Small intestine (tissue), 16 donors: ENCODE measurements at places on chromosomes 4 and X.

- H3K27ac ChIP-seq, result no peak overlapping the region
- peak; percentile 52 for DNase-seq
- peak overlapping the region; percentile 58 for H3K4me3 ChIP-seq
Observed at GRCh38 chr4:47032405-47033106, 1.2 kb downstream of the GABRB1 start.

GRCh38 chr4:158710814-158711213 lies 12.4 kb downstream of the PPID start:
- no peak overlapping the region for H3K4me3 ChIP-seq
- peaks cover 16% of the 10 kb centered on the region for H3K36me3 ChIP-seq
- H3K27ac ChIP-seq, result no peak overlapping the region
- DNase-seq, result no peak

GRCh38 chr4:93897559-93897958 lies 69.0 kb downstream of the ATOH1 start:
- no peaks in the 10 kb centered on the region for H3K36me3 ChIP-seq
- DNase-seq, result peak; percentile 12

DNA sequence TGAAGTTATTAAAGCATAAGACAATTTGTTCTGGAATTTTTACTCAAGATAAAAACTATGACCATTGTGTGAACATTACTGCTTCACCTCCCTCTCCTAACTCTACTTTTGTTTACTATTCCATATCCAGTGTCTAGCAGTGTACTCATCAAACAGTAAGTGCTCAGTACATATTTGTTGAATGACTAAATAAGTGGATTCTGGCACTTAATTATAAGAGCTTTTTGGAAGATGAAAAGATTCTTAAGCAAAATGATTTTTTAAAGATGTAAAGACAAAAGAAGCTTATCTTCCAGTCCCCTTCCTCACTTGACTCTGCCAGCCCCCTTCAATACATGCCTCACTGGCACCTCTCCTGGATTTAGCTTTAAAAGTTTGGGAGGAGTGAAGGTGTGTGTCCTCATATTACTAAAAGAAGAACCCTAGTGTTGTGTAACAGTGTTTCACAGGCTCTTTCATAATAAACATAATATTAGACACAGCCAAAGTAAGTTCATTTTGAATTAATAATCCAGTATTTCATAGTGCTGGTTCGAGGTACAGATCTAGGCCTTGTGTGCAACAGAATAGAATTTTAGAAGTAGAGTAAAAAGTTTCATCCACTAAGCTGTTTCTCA lies 53.0 kb downstream of the GAB1 start:
- H3K4me1 ChIP-seq, result peaks cover 3% of the 10 kb centered on the region
- DNase-seq, result no peak
- no peak overlapping the region for H3K4me3 ChIP-seq
- peaks cover 6% of the 10 kb centered on the region for H3K36me3 ChIP-seq
- H3K27me3 ChIP-seq, result no peaks in the 10 kb centered on the region

- no peaks in the 10 kb centered on the region for H3K36me3 ChIP-seq
- H3K27me3 ChIP-seq, result no peaks in the 10 kb centered on the region
- no peak overlapping the region for H3K27ac ChIP-seq
- peak; percentile 13 for DNase-seq
- H3K4me3 ChIP-seq, result no peak overlapping the region
- no peaks in the 10 kb centered on the region for H3K4me1 ChIP-seq
Observed at GRCh38 chrX:108224727-108225621, 133.4 kb downstream of the ATG4A start.

GRCh38 chr4:159735281-159736207 lies 632.7 kb downstream of the RAPGEF2 start:
- H3K27me3 ChIP-seq, result no peaks in the 10 kb centered on the region
- no peaks in the 10 kb centered on the region for H3K4me1 ChIP-seq
- no peaks in the 10 kb centered on the region for H3K36me3 ChIP-seq

DNA sequence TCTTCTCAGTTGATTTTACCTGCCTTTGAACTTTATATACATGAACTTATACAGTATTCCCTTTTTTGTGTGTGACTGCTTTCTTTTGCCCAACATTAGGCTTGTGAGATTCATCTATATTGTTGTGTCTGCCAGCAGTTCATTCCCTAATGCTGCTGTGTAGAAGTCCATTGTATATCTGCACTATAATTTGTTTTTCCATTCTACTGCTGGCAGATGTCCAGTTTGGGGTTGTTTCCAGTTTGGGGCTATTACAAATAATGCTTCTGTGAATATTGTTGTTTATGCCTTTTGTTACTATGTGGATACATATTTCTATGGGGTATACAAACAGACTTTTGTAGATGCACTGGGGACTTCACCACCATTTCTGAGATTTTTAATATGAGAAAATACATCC lies 268.4 kb downstream of the DCTD start:
- H3K36me3 ChIP-seq, result no peaks in the 10 kb centered on the region
- no peak overlapping the region for H3K4me3 ChIP-seq
- H3K27me3 ChIP-seq, result no peaks in the 10 kb centered on the region
- DNase-seq, result no peak

- no peaks in the 10 kb centered on the region for H3K36me3 ChIP-seq
- no peak overlapping the region for H3K4me3 ChIP-seq
- no peaks in the 10 kb centered on the region for H3K4me1 ChIP-seq
- DNase-seq, result no peak
- no peaks in the 10 kb centered on the region for H3K27me3 ChIP-seq
Observed at GRCh38 chrX:112851806-112852205, 11.2 kb upstream of the AMOT start.

DNA sequence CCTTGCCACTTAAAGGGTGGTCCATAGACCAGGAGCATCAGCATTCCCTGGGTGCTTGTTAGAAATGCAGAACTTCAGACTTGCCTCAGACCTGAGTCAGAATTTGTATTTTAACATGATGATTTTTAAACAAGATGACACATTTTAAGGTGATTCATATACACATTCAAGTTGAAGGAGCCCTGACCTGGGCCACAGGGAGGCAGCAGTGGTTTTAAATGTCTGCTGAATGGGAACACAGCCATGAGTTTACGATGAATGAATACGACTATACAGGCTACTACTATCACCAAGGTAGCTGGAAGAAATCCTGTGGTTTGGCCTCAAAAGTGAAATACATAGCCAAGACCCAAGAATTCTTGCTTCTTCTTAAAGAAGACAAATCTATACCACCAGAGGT lies 2.9 kb downstream of the HDAC8 start:
- no peak overlapping the region for H3K27ac ChIP-seq
- H3K27me3 ChIP-seq, result no peaks in the 10 kb centered on the region
- DNase-seq, result no peak
- no peaks in the 10 kb centered on the region for H3K4me1 ChIP-seq

DNA sequence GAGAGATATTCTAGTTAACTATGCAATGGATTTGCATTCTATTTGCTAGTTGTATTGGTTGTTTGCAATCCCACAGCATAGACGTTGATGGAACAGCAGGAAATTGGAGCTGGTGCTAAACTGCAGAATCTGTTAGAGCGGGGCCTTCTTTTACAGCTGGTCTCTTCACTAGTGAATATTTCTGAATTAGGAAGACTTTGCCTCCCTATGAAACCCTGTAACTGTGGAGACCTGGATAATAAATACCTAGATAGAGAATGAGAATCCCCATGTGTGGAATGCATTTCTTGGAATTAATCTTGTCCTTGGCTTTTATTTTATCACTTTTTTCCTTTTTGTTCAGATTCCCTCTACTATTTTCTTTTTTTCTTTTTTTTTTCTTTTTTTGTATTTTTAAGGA lies 109.7 kb downstream of the SHROOM3 start:
- peaks cover 3% of the 10 kb centered on the region for H3K4me1 ChIP-seq
- no peak for DNase-seq
- no peaks in the 10 kb centered on the region for H3K27me3 ChIP-seq

GRCh38 chrX:54076903-54077302 lies 32.6 kb upstream of the PHF8 start:
- H3K27ac ChIP-seq, result no peak overlapping the region
- H3K4me1 ChIP-seq, result no peaks in the 10 kb centered on the region
- no peaks in the 10 kb centered on the region for H3K36me3 ChIP-seq
- H3K4me3 ChIP-seq, result no peak overlapping the region
- DNase-seq, result no peak

GRCh38 chrX:137044893-137045292 lies 11.1 kb upstream of the GPR101 start:
- no peaks in the 10 kb centered on the region for H3K27me3 ChIP-seq
- no peaks in the 10 kb centered on the region for H3K36me3 ChIP-seq
- no peak overlapping the region for H3K4me3 ChIP-seq
- H3K4me1 ChIP-seq, result no peaks in the 10 kb centered on the region

- no peak overlapping the region for H3K27ac ChIP-seq
- H3K27me3 ChIP-seq, result no peaks in the 10 kb centered on the region
- no peaks in the 10 kb centered on the region for H3K36me3 ChIP-seq
- DNase-seq, result no peak
- H3K4me1 ChIP-seq, result peaks cover 3% of the 10 kb centered on the region
Observed at GRCh38 chr4:8164194-8164565, 5.6 kb upstream of the ABLIM2 start.

DNA sequence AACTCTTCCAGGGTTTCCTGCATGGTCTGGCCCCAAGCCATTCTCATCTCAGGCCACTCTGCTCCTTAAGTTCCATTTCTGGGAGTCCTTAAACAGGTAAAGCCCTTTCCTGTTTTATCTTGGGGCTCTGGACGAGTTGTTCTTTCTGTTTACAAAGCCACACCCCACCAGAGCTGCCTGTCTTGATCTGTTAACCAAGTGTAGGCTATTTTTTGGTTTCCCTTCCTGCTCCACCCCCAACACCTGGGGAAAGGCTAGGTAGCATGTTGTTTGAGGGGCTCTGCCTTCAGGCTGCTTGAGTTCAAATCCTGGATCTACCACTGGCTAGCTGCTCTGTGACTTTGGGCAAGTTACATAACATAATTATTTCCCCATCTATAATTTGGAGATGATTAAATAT lies 40.0 kb downstream of the ERVMER34-1 start:
- H3K4me3 ChIP-seq, result no peak overlapping the region
- peaks cover 15% of the 10 kb centered on the region for H3K4me1 ChIP-seq
- no peak for DNase-seq
- H3K27ac ChIP-seq, result no peak overlapping the region
- no peaks in the 10 kb centered on the region for H3K27me3 ChIP-seq
- H3K36me3 ChIP-seq, result peaks cover 1% of the 10 kb centered on the region
